GM19239 (cell line): ENCODE measurements at places on chromosomes 4 and X.

DNA sequence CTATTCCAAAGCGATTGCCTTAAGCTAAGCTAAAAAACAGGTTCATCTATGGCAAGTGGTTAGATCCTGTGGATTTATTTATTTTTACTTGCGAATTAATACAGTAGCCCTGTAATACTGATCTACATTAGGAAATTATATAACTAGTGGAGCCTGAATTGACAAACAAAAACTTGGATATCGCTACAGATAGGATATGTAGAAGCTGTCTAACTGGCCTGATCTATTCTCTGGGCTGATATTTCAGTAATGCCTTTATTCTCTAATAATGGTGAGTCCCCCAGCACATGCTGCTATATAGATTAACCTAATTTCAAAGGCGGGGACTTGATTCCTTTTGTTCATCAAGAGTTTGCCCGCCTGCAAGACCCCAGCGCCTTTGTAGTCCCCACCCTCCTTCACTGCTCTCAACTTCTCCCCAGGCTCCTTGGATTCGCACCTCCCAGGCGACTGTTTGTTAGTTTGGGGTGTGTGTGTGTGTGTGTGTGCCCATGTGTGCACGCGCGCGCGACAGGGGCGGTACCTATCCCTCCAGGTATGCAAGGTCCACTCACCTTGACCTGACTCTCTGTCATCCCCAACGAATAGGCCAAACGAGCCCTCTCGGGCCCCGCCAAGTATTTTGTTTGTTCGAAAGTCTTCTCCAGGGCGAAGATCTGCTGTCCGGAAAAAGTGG is 3.8 kb downstream of the NKX6-1 start:
- DNase-seq: no peak

DNA sequence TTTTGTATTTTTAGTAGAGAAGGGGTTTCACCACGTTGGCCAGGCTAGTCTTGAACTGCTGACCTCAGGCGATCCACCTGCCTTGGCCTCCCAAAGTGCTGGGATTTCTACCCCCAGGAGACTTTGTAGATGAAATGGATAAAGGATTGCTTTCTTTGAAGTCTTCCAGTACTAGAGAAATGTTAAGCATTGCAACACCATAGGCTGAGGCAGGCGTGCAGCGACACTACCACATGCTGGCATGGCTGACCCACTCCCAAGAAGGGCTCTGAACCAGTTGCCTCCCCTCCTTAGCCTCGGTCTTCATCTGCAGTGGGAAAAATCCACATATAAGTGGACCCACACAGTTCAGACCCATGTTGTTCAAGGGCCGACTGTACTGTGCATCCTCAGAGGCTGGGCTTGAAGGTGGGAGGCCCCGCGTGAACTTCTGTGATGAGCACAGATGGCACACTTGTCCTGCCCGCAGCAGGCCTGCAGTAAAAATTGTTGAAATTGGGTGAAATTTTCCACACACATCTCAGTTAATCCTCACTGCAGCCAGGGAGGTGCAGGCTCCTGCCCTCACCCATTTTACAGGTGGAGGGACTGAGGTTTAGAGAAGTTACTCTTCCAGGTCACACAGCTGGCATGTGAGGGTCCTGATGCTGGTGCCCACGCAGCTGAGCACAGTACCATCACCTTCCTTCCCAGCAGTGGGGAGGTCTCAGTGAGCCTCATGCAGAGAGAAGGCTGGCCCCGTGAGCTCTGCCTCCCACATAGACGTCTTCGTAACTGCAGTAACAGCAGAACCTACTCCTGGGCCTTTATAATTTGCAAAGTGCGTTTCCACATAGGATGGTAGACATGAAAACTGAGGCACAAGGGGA is 35.5 kb downstream of the HTRA3 start:
- DNase-seq: no peak

DNA sequence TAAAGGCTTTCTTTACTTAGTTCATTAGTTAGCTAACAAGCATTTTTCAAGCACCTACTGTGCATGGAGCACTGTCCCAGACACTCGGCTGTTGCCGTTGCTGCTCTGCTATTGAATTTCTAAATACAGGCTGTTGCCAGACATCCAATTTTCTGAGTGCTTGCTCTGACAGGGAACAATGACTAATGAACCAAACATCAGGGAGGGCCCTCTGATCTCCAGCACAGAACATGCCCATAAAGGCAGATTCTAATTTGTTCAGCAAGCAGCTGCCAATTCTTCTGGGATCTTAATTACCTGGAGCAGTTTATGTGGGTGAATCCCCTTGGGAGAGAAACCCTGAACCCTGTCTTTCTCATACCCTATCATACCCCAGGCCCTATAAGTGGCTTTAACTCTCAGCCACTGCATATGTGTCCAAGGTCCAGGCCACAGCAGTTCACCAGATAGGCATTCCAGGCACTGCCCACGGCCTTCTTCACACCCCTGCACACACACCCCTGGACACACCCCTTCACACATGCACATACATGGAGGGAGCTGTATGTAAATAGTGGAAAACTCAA is 27.9 kb downstream of the TSC22D3 start:
- DNase-seq: no peak

DNA sequence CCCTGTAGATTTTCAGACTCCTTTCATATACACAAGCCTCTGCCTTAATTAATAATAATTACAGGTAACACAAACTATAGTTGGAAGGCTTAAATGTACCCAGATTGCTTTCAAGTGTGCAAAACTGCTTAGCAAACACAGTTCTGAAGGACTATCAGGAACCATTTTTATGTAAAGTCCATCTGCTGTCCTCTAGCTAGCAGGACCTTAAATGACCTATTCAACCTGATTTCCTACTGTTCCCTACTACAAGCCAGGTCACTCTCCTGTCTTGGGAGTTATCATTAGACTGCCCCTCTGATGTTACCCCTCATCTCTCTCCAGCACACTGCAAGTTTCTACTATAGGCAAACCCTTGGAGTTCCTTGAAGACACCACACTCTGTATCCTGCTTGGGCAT is 157.3 kb downstream of the GBA3 start:
- DNase-seq: no peak

DNA sequence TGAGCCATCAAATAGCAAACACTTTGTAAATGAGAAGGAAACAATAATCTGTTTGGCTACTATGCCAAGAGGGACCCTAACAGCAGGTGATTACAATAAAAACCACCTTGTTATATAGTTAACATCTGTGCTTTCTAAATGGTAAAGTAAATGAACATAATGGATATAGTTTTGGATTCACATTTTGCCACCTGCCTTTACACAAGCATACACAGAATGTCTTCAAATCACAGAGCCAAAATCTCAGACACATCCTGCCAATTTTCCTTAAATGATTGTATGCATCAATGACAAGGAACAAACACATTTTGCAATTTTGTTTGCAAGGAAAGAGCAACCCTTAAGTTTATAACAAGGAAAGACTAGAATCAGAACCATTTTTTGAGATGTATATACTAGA is 334.2 kb downstream of the FSTL5 start:
- DNase-seq: no peak

GRCh38 chr4:85005865-85006377 is 39.4 kb upstream of the WDFY3 start:
- no peak for DNase-seq

GRCh38 chr4:22532896-22533295 is 17.0 kb upstream of the ADGRA3 start:
- no peak for DNase-seq

- no peak for DNase-seq
Measured at GRCh38 chrX:42399632-42400024, 378.3 kb downstream of the PPP1R2C start.

GRCh38 chr4:40132816-40133215 is 64.0 kb upstream of the RHOH start:
- DNase-seq: no peak

DNA sequence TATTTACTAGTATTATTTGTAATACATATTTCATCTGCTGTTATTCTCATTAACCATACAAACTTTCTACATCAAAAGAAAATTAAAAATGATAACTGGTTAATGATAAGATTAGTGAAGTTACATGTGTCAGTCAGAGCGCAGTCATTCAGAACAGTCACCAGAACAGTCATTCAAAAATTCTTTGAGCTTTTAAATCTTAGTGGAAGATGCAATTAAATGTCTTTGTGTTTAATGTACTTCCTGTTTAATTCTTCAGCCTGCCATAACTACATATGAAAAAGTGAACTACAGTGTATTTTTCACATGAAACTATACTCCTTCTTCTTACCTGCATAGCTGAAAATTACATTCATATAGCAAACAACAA is 179.7 kb upstream of the NDST4 start:
- no peak for DNase-seq

DNA sequence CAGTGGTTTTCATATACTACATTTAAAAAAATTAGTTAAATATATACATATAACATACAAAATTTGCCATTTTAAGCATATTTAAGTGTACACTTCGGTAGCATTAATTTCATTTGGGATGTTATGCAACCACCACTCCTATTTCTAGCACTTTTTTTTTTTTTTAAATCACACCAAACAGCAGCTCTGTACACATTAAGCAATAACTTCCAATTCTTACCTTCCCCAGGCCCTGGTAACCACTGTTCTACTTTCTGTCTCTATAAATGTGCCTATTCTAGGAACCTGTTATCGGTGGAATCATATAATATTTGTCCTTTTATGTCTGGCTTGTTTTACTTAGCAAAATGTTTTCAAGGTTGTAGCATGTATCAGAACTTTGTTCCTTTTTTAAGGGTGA is 39.1 kb downstream of the TMEM164 start:
- no peak for DNase-seq

DNA sequence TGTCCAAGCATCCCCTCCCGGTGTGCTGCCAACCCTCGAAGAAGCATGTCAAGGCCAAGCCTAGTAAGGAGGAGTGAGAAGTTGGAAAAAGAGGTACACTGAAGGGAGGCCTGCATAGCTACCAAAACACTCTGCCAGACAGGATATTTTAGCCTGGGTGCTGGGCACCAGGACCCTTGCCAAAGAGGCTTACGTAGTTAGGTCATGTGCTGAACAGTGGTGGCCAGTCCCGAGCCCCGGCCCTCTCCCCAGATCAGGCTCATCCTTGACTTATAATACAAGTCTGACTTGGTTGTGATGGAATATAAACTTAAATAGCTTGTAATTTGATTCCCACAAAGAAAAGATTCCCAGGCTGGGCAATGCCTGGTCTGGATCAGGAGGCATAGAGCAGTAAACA is 149.3 kb downstream of the ARHGEF9 start:
- DNase-seq: no peak

DNA sequence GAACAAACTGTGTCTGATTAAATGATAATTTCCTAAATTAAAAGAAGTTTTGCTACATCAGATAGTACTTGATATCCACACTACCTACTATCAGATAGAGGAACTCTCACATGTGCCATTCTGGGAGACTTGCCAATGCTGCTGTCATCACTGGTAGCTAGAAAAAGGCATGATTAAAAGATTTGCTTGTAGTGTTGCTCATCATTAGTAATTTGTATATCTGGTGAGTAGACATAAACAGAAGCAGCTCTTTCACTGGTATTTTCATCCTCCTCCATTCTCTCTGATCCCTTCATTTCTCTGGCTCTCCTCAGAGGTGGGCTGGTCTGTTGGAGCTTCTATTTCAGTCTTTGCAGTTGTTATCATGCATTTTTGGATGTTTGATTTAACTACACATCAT is 56.0 kb downstream of the SPRY1 start:
- no peak for DNase-seq

DNA sequence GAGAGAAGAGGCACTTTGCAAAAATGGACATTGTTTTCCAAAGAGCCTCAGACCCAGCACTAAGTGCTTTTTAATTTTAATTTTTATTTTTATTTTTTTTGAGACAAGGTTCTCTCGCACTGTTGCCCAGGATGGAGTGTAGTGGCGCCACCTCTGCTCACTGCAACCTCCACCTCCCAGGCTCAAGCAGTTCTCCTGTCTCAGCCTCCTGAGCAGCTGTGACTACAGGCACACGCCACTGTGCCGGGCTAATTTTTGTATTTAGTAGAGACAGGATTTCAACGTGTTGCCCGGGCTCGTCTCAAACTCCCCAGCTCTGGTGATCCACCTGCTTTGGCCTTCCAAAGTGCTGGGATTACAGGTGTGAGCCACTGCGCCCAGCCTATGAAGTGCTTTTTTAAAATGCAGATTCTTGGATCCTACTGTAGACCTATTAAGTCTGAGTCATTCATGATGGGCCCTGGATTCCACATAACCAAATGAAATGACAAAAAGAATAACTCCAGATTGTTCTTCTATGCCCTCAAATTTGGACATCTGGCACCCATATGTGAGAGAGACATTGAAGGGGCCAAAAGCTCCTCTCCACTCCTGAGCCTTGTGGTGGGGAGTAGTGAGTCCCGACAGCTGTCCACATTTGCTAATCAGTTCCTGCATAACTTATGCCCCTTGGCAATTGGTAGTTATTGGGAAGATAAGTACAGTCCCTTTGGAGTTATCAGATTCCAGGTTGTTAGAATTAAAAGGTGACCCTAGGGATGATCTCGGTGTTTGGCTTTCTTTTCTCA is 3.6 kb downstream of the NOCT start:
- no peak for DNase-seq

DNA sequence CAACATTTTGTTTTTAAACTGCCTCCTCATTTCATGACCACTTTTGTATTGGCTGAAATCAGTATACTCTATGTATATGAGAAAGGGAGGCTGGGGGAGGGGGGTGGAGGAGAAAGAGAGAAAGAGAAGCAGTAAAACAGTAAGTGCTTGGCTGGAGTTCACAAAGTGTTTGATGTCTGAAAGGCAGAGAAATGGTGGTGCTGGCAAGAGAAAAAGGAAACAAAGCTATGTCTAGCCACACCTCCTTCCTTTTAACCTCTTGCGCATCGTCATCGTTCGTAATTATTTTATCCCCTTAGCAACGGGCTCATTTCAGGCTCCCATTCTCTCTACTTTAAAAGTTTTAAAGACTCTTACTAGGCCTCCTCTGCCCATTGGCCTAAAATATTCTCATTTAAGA is 25.6 kb downstream of the RPA4 start:
- no peak for DNase-seq

DNA sequence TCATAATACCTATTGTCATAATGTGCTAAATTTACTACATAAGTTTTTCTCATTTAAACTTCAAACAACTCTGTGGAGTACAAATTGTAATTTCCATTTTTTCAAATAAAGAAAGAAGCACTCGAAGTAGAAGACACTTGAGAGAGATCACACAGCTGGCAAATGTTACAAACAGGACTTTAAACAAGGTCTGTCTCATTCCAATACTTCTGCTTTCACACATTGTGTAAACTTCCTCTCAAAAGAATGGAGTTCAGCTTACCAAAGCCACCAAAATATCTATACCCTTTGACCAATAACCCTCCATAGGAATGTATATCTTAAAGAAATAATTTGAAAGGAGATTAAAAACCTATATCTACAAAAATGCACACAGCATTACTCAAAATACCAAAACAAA is 88.3 kb downstream of the OPHN1 start:
- no peak for DNase-seq

DNA sequence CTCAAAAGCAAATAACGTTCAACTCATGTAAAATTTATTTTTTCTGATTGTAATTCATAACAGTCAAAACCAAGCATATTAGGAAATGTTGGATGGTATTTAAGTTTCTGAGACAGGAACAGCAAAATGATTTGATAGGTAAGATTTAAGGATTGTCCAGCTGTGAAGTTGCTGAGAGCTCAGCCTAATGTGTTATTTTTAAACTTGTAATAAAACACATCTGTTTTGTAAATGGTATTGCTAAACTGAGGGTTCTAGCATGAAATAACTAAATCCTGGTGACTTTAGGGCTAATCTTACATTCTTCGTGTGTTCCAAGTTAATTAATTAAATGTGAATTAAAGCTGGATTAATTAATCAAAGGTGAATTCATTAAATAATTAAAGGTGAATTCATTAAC is 13.3 kb downstream of the TLR10 start:
- no peak for DNase-seq
